ENCODE measurements at places on chromosomes 11 and 22.

- DNase-seq = no peak
Measured at GRCh38 chr11:2449548-2450320, 4.9 kb downstream of the KCNQ1 start.

DNA sequence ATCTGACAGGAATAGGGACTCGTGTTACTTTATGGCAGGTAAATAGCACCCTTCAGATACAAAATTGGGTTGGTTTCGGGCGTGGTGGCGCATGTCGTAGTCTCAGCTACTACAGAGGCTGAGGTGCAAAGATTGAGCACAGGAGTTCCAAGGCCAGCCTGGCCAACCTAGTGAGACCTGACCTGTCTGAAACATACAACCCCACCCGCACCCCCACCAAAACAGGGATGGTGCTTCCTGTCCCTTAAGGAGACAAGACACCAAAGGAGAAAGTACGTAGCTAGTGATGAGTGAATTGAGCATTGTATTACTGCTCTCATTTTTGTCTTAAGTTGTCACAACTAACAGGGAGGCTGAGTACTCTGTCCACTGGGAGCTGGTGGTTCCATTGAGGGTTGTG is 14.1 kb downstream of the RBM4 start:
- no peak for DNase-seq

- no peak for DNase-seq
Measured at GRCh38 chr11:27100534-27100933, 59.9 kb downstream of the BBOX1 start.

- DNase-seq = no peak
Measured at GRCh38 chr11:114084414-114084813, 24.9 kb downstream of the ZBTB16 start.

DNA sequence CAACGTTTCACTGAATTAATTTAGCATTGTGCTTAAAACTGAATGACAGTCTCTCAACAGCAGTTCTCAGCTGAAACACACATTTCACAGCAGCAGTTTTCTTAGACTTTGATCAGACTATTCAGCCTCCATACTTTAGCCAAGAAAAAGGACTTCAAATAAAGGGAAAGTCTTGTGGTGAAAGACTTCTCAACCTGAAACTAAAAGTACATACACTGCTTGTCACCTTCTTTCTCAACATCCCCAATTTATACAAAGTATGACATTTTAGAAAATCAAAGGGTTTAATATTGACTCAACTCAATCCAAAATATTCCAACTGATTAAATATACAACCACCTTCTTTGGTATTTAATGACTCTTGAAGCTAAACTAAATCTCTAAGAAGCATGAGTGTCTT is 419.0 kb downstream of the LRRC4C start:
- DNase-seq = no peak

- DNase-seq = no peak
Measured at GRCh38 chr11:67594480-67594879, 10.9 kb downstream of the GSTP1 start.

GRCh38 chr11:120386774-120387371 is 50.7 kb downstream of the ARHGEF12 start:
- no peak for DNase-seq

- DNase-seq = no peak
Measured at GRCh38 chr11:110890995-110891394, 178.8 kb upstream of the ARHGAP20 start.

GRCh38 chr11:65090628-65091027 is 5.4 kb upstream of the VPS51 start:
- DNase-seq = no peak

DNA sequence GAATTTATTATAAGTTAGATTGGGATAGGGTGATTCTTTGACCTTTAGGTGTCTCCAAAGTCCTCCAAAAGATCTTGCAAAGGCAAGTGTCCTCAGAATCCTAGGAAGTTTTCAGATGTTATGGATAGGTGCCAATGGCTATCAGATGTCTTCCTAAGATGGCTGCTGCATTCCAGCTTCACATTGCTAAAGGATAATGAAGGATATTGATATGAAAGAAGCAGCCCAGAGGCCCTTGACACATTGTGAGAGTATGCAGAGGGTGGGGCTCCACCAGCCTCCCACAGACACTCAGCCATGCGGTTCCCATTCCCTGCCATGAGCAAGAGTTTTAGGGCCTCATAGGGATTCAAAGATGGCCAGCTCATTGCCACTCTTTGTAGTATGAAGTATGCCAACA is 22.3 kb upstream of the GLYATL2 start:
- no peak for DNase-seq

- no peak for DNase-seq
Measured at GRCh38 chr11:36034551-36035331, 90.9 kb downstream of the LDLRAD3 start.

DNA sequence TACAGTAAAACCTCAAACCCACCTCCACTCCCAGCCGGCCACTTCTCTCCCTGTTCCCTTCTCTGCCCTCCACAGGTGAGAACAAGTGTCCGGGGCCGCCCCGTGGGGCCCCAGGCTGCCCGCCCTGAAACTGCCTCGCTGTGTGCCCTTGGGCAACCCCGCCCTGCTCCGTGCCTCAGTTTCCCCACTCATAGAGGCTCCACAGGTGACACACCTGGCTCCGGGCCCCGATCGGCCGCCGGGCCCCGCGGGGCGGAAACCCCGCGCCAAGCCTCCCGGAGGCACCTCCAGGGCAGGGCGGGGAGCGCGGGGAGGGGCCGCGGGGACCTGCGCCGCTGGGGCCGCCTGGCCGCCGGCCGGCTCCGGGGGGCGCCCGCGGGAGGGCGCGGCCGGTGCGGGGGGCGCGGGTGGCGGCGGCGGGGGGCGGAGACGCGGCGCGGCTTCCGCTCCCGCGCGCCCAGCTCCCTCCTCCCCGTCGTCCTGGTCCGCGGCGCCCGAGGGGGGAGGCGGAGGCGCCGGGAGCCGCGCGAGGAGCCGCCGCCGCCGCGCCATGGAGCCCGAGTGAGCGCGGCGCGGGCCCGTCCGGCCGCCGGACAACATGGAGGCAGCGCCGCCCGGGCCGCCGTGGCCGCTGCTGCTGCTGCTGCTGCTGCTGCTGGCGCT is at the start of gene LRP5:
LRP5 (plus strand) TSS at position 475 of the 663 bp plus-strand sequence; CDS start at position 599, 124 bp downstream.
- no peak for DNase-seq

GRCh38 chr22:40524392-40525249 is 111.9 kb downstream of the MRTFA start:
- DNase-seq = no peak

DNA sequence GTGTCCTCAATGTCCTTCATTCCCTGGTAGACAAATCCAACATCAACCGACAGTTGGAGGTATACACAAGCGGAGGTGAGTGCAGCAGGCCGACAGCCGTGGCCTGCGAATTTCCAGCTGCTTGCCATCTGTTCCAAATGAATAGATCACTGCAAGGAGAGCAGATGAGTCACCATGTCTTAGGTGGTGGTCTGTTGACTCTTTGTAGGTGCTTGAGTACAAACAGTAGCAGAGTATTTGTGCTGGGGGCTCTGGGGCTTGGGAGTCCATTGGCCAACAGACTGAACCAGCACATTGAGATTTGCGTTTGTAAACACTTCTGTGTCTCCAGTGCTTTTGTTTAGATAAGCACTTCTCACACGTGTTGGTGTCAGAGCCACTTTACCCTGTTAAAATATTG is 21.1 kb downstream of the EIF3L start:
- DNase-seq = no peak

GRCh38 chr11:20374741-20375300 is 11.3 kb downstream of the HTATIP2 start:
- no peak for DNase-seq

DNA sequence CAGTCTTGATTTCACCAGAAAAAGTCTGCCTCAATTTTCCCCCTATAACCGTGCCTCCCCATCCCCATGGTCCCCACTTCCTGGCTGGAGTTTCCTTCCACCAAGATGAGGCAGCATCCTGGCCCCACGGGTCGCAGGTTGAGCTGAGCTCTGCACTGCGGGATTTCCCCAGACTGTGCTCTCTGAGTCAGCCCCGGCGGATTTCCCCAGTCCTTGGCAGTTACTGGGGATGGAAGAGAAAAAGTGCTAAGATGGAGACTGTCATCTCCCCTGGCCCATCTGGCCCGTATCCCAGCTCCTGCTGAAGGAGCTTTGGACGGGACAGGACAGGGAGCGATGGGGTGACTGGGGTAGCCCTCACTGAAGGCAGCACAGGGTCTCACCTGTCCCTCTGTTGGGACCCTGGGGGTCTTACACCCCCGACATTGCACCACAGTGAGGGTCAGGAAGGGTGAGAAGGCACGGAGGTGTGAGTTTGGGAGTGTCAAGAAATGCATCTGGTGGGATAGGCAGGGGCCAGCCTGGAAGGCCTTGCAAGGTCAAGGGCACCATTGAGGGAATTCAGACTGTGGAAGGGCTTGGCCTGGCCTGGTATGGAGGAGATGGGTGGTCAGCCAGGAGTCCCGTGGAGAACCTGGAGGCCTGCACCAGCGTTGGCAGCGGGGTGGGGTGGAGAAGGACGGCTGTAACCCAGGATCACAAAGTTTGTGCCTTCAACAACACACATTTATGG is 36.5 kb downstream of the NADSYN1 start:
- DNase-seq = peak; percentile 47

DNA sequence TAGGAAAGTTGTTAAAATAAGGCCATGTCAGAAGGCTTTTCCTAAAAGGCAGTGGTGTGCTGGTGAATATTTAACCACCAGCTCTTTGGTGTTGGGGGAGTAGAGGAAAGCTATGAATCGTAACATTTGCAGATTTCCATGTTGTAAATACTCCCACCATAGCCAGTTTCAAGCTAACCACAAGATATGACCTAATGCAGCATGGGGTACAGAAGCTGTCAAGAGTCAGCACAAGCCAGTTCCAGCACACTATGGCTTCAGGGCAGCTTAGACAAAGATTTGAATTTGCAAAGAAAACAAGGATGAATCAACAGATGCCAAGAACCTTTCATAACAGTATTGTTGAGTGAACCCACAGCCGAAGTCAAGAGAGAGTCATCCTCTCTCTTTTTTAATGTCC is 40.0 kb downstream of the COMMD9 start:
- DNase-seq = no peak

DNA sequence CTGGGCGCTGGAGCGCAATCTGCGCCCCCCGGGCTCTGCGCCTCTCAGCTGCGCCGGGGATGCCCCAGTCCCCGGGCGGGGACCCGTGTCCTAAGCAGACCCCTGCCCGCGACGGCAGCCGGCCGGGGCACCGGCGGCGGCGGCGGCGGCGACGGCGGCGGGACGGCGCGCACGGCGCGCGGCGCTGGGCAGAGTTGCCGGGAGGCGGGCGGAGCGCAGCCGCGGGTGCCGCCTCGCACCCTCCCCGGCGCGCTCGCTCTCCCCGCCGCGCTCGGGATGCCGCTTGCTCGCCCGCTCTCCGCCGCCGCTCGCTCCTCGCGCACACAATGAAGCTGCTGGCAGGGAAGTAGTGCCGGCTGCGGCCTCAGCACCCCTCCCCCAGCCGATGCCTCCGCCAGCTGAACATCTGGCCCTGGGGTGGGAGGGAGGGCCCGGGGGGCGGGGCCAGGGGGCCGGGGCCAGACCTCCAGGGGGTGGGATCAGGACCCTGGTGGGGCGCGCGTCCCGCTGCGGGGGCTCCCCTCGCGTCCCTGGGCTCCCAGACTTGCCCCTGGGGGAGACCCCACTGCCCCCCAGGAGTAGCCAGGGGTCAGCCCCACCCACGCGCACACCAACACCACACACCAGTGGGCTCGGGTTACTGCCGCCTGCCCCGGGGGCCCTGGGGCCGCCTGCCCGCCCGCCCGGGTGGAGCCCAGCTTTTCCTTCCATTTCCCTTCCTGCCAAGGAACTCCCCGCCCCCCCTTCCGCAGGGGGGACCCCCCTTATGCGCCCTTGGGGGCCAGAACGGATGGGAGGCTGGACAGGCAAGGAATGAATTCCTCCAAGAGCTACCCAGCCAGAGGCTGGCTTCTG is at the start of gene RCOR2:
RCOR2 (minus strand) TSS at position 328 of the 855 bp plus-strand sequence. CDS start 708 bp downstream, outside the sequence.
- peak; percentile 60 for DNase-seq

GRCh38 chr11:25734591-25735211 is 597.2 kb upstream of the ANO3 start:
- no peak for DNase-seq

DNA sequence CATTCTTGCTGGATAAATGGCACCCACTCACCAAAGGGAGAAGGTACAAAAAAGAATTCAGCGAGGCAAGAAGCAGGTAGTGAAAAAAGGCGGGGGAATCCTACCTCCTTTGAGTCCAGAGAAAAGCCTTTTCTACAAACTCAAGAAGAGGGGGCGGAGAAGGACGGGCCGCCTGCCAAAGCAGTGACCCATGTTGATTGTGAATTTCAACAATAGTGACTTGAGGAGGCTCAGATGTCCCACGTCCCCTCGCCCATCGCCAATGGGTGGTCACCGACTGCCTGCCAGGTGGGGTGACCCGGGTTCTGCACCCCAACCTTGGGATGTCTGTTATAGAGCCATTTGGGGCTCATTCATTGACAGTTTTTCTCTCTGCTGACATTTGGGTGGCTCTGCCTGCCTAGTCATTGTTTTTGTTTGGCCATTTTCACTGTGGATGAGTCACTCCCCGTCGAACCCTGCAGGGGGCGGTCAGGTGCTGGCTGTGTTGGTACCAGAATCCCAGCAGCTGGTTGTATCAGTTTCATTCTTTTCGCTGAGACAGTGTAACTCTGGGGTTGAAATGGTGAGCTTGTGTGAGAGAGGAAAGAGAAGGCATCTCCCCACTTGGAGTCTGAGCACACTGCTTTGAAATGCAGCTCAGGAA is 163.4 kb upstream of the NCAM1 start:
- no peak for DNase-seq

DNA sequence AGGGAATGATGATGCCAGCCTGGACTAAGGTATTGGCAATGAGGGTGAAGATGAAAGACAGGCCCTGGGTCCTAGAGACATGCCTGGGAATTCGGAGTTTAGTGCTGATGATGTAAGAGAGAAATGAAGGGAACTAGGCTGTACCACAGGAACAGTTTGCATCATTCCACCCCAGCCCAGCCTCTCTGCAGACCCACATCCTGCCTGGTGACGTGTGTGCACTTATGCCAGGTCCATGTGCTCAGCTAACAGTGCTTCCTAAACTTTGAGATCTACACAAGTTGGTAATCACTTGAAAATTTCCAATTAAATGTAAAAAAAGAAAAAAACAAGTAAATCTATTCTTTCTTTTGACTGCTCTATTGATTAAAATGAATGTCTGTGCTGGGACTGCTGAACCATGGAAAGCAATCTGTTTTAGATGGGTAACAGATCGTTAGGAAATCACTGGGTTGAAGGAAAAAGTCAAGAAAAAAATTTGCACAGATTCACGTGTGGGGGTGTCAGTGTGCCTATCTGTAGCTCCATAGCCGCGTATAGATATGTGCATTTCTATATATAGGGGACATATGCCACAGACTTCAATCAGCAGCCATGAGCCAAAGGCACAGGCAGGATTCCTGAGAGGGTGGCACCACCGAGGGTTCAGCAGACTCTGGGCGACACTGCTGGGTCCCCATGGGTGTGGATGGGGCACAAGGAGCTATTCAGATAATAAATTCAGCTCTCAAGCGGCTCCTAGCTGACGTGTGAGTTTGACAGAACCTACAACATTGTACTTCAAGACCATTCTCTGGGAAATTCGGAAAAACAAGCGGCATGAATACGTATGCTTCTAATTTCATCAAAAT is 131.1 kb upstream of the OPCML start:
- DNase-seq = no peak
